ENCODE measurements at places on chromosomes 13 and 19.

DNA sequence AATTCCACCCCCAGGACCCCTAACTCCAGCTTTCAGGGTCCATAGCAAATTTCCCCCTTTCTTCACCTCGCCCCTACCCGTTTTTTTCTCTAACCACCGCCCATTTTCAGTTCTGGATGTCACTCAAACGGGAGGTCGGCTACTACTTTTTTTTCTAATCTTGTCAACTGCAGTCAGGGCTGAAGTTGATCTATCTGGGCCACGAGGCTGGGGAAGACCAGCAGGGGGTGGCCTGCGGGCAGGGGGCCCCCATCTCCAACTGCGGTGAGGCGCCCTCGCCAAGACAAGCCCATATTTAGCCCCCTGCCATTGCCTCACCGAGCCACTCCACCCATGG, 748 bp downstream of the LHFPL6 start:
- no peak for DNase-seq

- no peak for DNase-seq
Observed at GRCh38 chr13:58318495-58319167, 687.1 kb downstream of the PCDH17 start.

DNA sequence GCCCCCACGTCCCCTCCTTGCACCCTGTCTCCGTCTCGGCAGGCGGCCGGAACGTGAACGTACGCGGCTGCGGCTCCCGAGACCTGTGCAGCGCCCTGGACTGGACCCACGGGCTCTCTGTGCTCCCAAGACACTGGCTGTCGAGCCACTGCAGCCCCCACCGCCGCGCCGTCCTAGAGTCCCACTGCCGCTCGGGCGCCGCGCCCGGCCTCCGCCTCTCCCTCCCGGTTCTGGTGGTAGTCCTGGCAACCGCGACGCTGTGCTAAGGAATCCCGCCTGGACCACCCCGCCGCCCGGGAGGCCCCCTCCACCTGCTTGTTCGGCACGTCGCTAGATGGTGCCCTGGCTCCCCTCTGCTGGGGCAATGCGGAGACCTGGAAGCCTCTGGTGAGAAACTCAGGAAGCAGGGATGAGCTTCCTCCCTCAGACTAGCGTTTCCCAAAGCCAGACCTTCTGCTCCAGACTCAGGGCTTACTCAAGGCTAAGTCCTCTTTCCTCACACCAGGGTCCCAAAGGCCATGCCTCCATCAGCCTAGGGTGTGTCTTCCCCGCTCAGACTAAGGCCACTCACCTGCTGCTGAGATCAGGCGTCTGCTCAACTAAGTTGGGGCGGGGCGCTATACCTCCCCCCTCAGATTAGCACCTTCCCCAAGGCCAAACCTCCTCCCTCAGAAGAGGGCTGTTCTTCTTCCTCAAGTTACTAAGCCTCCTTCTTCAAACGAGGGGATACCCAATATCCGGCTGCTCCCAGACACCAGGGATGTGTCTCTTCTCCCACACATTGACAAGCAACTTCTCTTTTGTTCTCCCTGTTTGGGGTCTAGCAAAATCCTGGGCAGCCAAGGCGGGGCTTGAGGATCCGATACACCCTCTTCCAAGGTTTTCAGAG, 16.1 kb upstream of the IRGC start:
- DNase-seq: peak; percentile 81

GRCh38 chr13:74406420-74406819, 272.2 kb upstream of the KLF12 start:
- DNase-seq: no peak

- DNase-seq: no peak
Observed at GRCh38 chr13:30520571-30520970, 54.8 kb upstream of the HMGB1 start.

- DNase-seq: no peak
Observed at GRCh38 chr13:24172071-24172470, 11.6 kb downstream of the SPATA13 start.

DNA sequence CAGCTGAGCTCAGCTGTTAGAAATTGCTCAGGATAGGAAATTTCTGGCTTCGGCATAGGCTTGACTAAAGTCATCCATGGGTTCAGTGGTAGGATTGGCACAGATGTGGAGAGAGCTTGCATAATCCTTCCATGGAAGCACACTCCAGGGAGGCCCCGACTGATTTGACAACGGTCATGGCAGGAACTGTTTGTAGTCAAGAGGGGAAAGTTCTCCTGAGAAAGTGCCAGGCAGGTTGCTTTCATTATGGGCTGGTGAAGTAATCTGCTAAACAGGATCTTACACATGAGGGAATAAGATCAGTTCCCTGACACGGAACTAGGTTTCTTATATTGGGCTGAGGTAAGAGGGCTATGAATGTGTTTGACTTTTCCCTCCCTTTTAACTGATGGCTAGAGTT, 120.1 kb downstream of the RGCC start:
- DNase-seq: peak; percentile 72

- no peak for DNase-seq
Observed at GRCh38 chr19:13995878-13996765, 10.0 kb downstream of the RFX1 start.

GRCh38 chr19:48862827-48863226, 5.6 kb downstream of the PLEKHA4 start:
- DNase-seq: no peak

DNA sequence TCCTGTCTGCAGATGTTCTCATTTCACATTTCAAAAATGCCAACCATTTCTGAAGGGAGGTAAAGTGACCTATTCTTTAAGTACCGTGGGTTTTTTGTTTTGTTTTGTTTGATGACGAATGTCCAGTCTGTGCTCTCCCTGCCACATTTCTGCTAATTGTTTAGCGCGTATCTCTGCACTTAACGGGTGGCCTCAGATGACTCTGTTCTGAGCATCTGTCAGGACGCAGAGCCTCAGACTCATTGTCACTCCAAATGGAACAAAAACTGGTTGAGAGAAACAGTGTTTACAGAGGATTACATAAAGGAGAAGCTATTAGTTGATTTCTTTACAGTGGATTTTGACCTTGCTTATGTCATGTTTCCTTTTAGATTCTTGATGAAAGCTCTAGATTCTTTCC, 23.7 kb downstream of the TPP2 start:
- DNase-seq: no peak

DNA sequence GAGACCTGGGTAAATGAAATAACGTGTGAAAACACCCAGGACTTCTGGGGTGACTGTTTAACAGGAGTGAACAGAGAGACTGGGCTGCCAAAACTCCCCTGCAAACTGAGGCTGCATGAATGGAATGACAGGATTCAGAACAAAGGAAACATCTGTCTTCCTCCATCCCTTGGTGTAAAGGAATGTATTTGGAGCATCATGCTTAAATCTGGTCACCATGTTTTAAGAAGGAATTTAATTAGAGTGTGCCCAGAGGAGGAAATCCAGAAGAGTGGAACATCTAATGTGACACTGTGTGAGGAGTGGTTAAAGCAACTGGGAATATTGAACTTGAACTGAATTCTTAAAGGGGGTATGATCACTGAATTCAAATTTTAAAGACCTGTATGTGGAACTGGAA, 437.2 kb downstream of the LIG4 start:
- no peak for DNase-seq

GRCh38 chr19:57850553-57851017, 926 bp downstream of the ZNF587 start:
- peak; percentile 2 for DNase-seq

DNA sequence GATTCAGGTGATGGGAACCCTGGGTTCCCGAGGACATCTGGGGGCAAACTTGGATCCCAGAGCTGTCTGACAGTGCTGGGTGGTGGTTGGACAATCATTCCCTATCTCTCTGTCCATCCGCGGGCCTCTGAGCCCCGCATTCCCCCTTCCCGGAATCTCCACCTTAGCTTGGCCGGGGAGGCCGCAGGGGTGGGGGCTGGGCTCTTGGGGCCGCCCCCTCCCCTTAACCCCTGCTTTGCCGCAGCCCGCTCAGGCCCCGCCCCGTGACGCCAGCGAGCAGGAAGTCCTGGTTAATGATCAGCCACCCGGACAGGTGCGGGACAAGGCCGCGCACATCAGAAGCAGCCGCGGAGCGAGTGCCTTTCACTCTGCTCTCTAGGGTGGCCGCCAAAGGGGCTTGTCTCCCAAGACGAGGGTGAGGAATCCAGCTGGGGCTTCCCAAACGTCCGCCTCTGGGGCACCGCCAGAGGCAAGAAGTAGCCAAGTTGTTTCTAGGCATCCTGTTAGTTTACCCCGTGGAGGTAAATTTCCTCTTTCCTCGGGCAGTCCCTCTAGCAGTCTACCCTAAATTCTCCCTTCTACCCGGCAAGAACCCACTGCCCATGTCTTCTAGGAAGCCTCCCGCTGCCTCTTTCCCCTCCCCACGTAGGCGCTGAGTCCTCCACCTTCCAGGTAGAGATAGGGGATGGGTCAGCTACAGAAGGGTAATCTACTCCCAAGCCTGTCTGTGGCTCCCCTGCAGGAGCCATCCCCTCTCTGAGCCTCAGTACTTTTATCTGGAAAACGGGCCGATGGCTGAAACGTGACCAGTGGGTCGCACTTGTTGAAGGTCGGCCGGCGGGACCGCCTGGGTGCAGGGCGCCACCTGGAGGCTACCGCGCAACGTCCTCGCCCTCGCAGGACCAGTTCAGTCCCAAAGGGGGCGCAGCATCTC, 3.0 kb downstream of the IRF2BP1 start:
- peak; percentile 92 for DNase-seq

DNA sequence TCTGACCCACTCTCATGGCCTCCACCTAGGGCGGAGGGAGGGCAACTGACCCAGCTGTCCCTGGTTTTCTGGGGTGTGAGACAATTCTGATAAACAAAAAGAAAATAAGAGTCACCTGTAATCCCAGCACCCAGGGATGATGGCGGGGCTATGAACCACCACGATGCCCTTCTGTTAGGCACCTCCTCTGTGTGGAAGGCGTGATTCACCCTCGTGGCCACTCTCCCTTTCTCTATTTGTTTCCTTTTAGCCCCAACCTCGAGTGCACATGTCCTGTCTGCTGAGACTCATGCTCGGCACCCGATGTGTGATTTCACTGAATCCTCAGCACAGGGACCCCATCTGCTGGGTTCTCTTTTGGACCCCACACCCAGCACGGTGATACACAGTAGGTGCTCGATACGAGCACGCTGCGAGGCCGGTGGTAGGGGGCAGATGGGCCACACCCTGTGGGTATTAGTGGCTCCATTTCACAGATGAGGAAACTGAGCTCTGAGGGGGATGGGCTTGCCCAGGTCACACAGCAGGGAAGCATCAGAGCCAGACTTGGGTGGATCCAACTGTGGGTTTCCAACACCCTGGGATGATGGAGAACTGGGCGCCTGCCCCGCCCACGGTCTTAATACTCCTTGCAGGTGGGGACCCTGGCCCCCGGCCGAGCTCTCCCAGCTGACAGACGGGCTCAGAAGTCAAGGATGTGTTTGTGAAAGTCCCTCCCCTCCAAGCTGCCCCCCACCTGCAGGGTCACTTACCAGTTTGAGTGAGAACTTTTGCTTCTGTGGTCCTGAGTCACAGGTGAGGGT, 24.9 kb downstream of the VRK3 start:
- no peak for DNase-seq

DNA sequence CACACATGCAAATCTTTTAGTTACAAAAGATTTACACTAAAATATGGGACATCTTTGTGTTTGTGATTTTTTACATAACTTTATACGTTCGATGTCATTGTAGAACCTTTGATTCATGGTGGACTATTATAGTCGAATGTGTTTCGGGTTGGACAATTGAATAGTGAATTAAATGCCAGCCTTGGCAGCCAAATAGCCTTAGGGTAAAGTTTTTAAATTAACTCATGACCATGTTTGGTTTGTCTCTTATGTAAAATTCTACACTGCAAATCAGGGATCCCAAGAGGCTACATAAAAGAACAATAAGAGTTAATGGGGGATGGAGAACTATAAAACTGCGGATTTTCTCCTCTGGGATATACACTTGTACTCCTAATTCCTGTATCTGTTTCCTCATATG, 1735.6 kb upstream of the SPRY2 start:
- DNase-seq: no peak

DNA sequence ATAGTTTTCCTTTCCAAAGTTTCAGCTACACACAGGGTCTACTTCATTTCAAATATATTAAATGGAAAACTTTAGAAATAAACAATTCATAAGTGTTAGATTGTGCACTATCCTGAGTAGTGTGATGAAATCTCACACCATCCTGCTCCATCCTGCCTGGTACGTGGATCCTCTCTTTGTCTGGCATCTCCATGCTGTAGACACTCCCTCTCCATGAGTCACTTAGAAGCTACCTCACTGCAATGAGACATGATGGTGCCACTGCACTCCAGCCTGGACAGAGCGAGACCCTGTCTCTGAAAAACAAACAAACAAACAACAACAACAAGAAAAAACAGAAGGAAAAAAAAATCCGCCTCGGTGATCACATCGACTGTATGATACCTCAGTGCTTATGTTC, 191.8 kb downstream of the PCCA start:
- DNase-seq: no peak

GRCh38 chr13:21979161-21979806, 308.4 kb downstream of the FGF9 start:
- no peak for DNase-seq

DNA sequence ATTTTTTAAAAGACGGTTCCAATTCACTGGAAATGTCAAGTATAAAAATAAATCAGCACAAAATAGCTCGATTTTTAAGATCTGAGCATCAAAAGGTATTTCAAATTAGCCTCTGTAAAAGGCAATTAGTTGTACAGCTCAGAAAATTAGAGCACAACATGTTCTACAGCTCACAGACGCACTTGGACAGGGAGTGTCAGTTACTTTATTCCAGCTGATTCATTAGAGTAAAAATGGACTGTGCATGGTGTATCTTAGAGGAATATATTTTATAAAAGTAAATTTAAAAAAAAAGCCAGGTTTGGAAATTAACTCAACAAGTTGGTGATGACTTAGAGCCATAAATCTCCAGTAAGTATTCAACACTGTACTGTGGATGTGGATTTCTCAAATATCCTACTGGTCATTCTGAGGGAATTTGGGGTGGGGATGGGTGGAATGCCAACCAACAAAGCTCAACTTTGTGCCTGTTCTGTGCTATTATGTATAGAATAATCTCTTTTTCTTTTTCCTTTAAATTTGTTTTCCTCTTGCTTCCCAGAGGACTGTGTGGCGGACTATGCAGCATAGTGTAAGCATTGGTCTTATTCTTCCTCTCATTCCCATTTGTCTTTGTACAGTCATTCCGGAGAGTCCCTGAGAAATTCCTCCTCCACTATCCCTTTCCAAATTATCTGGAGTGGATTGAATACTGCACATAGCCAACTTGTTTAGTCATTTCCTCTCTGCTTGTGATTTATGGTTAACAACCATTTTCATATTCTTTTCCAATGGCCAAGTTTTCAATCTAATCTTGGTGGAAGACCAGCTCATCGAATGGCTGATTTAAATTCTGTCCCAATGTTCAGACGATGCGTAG, 169.3 kb downstream of the DCT start:
- DNase-seq: no peak

- no peak for DNase-seq
Observed at GRCh38 chr19:17737690-17738153, 13.6 kb upstream of the FCHO1 start.

GRCh38 chr19:48873476-48874302, 1.5 kb downstream of the PPP1R15A start:
- DNase-seq: peak; percentile 61

- no peak for DNase-seq
Observed at GRCh38 chr19:46173886-46174480, 25.9 kb downstream of the IGFL2 start.

Data from inflammatory macrophage treated with lipopolysaccharide for 1 hour (primary cell).